ENCODE measurements at places on chromosomes 3 and 15.
A peak's percentile ranks its signal among the peaks of the same experiment; 100 is the strongest.

DNA sequence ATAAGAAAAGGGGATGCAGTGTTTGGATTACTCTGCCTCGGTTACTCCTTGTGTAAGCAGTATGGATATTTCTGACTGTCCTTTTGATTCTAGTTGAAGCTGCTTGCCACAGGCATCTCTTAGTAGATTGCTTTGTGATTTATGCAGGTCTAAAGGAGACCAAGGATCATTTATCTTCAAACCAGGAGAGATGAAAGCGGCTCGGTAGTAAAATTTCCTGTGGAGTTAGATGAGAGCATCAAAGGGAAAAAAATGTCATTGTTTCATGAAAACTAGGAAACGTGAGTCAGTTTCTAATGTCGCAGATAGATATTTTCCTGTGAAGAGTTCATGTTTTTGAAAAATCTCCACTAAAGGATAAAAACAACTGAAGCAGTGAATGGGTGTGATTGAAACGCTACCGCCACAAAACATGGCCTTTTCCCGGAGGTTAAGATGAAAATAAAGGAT is 254.0 kb upstream of the TBL1XR1 start:
- DNase-seq, result no peak

DNA sequence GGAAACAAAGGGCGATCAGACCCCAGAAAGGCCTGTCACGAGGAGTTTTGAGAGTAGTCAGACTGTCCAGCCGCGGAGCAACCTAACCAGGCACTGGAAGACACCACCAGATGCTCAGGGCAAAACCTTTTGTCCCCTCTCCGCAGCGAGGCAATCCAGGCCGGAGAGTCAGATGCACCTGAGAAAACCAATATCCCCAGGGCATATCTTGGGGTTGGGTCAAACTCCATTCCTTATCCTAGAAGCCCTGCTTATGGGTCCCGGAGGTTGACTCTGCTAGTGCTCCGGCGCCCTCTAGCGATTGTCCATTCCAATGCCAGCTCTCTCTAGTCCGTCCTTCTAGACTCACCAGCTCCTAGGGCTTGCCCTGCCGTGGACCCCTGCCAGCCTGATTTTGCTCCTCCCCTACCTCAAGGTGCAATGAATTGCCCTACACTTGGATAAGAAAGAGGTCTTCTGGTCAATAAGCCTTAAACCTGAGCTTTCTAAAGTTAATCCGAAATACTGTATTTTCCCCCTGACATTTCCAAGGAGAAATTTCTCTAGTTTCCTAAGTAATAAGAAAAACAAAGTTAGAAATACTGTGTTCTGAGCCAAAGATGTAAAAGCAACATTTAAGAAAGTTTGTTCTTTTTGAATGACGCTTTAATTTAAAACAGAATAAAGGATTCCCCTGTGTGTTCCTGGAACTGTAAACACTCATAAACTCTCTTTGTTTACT is 5.5 kb downstream of the CPNE4 start:
- DNase-seq, result peak; percentile 27

- DNase-seq, result peak; percentile 89
Observed at GRCh38 chr3:4980229-4981203, 1.3 kb downstream of the BHLHE40 start.

- DNase-seq, result no peak
Observed at GRCh38 chr3:197854596-197855343, 63.7 kb downstream of the LRCH3 start.

DNA sequence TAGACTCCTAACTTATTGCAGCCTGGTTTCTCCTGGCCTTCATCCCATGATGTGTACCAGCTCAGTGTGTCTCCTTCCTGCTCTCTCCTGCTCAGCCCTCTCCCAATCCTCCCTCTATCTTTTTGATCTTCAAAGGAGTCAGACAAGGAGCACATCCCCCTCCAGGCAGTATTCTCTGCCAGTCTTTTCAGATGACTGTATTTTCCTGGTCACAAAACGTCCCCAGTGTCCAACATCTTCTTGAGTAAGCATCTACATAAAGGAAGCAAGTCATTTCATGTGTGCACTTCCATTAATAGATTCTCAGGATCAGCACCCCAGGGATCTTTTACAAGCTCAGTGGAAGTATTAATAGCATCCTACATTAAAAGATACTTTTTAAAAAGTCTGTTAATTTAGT is 148.9 kb upstream of the THBS1 start:
- DNase-seq, result no peak

- no peak for DNase-seq
Observed at GRCh38 chr3:188686324-188686723, 485.4 kb upstream of the TPRG1 start.

GRCh38 chr3:24829011-24829581 is 334.4 kb upstream of the THRB start:
- no peak for DNase-seq

- DNase-seq, result no peak
Observed at GRCh38 chr3:171504376-171504775, 44.2 kb upstream of the TNIK start.

DNA sequence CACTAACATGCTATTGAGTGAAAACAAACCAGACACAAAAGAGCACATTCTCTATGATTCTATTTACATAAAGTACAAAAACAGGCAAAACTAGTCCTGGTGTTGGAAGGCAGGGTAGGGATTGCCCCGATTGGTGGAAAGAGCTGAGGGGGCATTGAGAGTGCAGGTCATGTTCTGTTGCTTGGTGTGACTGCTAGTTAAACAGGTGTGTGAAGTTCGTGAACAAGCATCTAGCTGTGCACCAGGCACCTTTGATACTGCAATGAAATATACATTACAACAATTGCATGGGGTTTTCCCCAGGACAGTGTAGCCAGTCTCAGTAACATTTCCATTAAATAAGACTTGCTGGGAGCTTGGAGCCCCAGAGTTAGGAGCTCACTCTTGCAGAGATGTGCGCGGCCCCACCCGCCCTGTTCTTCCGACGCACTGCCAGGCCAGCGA is 26.3 kb upstream of the THRB start:
- no peak for DNase-seq

- no peak for DNase-seq
Observed at GRCh38 chr3:163132111-163132510, 1635.5 kb downstream of the OTOL1 start.

DNA sequence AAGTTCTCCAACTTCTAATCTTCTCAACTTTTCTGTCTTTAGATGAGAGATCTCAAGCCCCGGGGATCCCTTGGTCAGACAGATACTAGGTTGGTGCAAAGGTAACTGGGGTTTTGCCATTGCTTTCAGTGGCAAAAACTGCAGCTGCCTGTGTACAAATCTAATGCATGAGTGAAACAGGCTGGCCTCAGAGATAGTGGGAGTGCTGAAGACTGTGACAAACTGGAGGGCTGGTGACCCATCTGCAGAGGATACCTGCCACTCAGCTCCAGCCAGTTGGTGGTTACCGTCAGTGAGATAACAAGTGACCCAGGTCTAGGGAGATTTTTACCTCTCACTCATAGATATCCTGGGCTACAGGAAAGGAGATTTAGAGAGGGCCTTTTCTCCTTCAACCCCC is 85.7 kb downstream of the RYR3 start:
- no peak for DNase-seq

DNA sequence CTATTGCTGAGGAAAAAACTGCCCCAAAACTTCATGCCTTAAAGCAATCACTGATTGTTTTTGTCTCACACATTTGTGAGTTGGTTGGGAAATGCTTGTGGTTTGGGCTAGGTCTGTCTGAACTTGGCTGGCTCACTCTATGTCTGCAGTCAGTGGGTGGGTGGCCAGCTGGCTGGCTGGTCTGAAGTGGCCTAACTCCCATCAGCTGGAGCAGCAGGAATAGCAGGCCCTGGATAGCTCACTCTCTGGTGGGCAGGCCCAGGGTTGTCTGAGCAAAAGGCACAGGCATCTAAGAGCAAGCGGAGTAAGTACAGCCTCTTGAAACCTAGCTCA is 37.7 kb upstream of the PRR20G start:
- DNase-seq, result no peak

DNA sequence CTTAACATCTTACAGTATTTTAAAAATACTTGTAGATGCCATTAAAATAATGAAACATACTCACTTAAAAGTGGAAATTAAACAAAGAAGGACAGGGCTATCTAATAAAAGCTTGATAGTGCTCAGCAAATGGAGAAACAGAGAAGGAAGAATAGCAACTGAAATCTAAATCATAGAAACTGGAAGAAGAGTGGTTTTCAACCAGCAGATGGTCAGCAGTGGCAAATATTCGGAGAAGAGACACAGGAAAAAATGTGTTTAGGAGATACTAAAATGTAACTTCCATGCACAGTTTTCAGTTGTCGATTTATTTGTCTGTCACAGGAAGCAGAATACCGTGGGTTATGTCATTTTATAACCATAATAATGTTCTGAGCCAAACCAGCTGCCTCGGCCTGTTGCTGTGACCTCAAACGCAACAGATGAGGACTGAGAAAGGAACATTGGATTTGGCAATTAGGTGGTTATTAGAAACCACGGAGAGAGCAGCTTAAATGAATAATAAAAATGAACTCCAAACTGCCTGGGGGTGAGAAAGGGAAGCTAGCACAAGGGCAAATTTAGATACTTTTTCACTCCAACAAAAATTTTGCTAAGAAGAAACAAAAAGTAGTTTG is 246.6 kb upstream of the KCNMB2 start:
- no peak for DNase-seq

- DNase-seq, result no peak
Observed at GRCh38 chr15:69659454-69660050, 206.9 kb downstream of the RPLP1 start.

GRCh38 chr3:16477056-16477455 is 36.4 kb downstream of the RFTN1 start:
- DNase-seq, result no peak

GRCh38 chr15:91938136-91938535 is 84.6 kb downstream of the SLCO3A1 start:
- no peak for DNase-seq

DNA sequence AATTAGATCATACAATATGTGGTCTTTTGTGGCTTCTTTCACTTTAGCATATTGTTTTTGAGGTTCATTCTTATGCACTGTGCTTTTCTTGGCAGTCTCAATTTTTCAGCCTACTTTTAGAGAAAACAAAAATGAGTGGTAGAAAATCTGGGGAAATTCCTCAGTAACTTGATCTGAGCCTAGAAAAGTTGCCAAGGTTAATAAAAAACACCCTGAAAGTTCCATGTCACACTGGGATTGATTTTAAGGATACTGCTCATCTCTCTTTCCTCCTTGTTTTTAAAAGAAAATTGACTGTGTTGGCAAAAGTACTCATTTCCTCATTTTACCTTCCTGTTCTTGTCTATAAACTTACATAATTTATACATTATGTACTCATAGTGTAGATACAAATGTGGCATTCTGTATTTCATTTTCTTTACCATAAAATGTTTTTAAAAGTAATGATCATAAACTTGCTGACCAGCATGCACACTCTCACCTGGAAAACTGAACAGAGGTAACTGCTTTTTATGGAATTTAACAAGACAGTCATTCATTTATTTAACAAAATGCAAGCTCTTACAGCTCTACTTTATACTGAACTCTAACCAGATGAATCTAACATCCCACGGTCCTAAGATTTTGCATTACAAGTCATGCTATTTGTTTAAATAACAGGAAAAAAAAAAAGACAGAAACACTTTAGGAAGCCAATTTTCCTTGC is 28.6 kb upstream of the SH3BP5 start:
- no peak for DNase-seq

DNA sequence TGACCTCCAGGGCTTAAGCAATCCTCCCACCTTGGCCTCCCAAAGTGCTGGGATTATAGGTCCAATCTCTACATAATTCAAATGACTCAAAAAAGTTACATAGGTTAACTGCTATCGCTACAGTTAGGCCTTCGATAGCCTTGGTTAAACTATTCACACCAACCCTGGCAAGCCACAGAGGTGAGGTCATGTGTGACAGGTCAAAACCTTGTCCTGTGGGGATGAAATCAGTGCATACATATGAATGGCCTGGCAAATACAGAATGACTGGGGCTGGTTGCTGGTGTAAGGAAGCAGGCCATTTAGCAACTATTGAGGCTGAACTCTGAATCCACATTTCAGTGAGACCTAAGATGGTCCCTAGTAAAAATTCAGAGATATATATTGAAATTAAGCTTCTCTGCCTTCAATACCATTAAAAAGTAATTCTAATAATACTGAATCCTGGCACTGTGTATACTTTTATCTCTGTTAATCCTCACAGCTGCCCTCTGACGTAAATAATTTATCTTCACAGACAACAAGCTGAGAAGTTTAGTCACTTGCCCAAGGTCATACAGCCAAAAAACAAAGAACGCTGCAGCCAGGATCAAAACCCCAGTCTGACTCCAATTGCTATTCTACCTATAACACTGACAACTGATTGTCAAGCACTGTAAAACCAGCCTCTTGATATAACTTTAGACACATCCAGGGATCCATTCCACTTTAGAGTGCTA is 35.3 kb downstream of the MKRN2 start:
- DNase-seq, result no peak

DNA sequence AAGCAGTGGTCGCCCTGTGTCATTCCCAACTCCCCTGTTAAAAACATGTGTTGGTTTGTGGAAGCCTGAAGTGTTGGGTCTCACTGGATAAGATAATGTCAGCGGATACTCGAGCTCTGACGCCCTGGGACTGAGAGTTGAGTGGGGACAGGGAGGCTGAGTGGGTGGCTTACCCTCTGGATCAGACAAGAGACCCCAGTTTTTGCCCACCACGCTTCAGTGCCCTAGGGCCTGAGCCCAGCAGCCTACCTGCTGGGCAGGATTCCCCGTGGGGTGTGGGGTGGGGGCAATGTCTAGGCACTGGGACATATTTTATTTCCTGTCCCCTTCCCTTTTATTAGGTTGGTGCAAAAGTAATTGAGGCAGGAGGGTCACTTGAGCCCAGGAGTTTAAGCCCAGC is 75.0 kb downstream of the SMAD6 start:
- no peak for DNase-seq

GRCh38 chr3:27827041-27827440 is 104.9 kb upstream of the EOMES start:
- DNase-seq, result no peak

DNA sequence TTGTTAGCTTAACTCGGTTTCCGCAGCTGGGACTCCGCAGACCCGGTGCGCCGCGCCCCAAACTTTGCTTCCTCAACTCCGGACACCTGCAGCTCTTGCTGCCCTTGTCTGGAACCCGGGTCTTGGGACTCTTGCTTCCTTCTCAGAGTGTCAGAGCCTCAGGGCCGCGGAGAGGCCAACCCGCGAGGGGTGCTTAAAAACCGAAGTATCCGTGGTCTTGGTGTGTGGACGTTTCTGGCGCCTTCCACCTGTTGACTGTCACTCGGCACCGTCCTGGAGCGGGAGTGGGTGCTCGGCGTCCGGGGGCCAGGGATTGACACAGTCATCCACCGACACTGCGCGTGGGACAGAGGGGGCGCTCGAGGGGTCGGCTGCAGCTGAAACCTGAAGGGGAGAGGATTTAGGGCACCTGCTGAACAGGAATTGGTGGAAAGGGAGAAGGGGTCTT is 386 bp downstream of the SQOR start:
- DNase-seq, result peak; percentile 54

GRCh38 chr3:130609166-130609979 is 92.4 kb downstream of the COL6A6 start:
- no peak for DNase-seq

DNA sequence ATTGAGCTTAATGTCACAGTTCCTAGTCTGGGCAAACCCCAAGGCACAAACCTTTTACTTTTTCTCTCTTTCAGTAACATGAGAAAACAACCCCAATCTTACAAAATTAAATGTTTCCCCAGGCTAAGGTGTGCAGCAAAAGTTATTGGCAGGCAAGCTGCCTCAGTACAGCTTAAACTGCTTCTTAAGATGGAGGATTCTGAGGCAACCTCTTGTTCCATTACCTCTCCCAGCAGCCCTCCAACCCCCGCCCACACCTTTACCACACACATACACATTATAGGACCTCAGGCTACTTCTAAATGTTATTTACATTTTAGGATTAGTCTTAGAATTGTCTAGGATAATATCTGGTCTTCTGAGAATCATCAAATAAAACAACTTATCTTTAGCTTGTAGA is 22.3 kb upstream of the CBLB start:
- no peak for DNase-seq

All from CD4-positive, alpha-beta memory T cell (primary cell).